Small intestine (tissue), 16 donors: ENCODE measurements at places on chromosomes 16 and 17. TPM values are rescaled to one million over a fixed set of nuclear protein-coding genes. Genes with fewer than 3 reads are reported as not detected.

Gene WSCD1
- 2.9 TPM for polyA plus RNA-seq

Gene COX4I1
- polyA plus RNA-seq = 1,503 TPM

Gene TBC1D3G
- not detected for polyA plus RNA-seq

Gene CTRL
- 6.7 TPM for polyA plus RNA-seq

Gene SCARF1
- polyA plus RNA-seq = 8.9 TPM

Gene MVD
- 115 TPM for polyA plus RNA-seq

Gene TAT
- polyA plus RNA-seq = 0.30 TPM

Gene TIMM22
- 9.4 TPM for polyA plus RNA-seq

Gene CHD9NB
- polyA plus RNA-seq = 0.94 TPM

Gene DOK4
- 135 TPM for polyA plus RNA-seq

Gene KRT36
- not detected for polyA plus RNA-seq

Gene KRT25
- polyA plus RNA-seq = not detected

Gene VASN
- 0.45 TPM for polyA plus RNA-seq

Gene TPSB2
- polyA plus RNA-seq = 1.3 TPM
